ENCODE measurements at places on chromosomes 6 and 20.

GRCh38 chr6:167791780-167792478, 34.8 kb upstream of the AFDN start:
- no peak for DNase-seq

DNA sequence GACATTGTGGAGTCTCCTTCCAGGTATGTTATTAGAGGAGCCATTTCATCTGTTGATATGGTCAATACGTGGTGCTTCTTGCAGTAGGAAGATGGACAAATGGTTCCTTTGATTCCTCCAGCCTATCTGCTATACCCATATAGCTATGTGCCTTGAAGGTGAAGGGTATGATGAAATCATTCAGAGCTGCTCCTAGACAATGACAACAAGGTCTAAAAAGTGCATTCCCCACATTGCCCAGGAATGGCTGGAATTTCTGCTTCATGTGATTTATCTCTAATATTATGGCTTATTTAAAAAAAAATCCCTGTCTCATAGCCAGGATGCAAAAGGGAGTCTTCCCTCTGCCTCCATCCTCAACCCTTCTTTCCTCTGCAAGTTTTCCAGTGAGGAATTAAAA, 14.1 kb downstream of the DAAM2 start:
- no peak for DNase-seq

DNA sequence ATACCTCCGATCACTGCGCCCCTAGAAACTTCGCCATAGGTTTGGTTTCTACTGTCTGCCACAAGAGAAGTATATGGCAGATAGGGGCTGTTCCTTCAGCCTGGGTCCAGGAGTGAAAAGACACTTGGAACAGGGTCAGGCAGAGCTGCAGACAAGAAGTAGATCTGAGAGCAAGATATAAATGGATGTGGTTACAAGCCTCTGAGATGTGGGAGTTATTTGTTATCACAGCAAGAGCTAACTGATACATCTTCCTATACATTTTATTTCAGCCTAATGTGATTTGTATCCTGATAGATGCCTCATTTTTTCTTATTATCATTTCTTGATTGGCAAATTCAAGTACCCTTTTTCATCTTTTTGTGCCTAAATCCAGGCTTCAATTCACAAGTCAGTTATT, 40.9 kb upstream of the ADTRP start:
- no peak for DNase-seq

GRCh38 chr6:79184086-79184485, 50.4 kb downstream of the HMGN3 start:
- DNase-seq = no peak

- DNase-seq = no peak
Observed at GRCh38 chr20:25286917-25287316, 39.0 kb downstream of the PYGB start.

- no peak for DNase-seq
Observed at GRCh38 chr6:116369964-116370759, 585 bp upstream of the DSE start.

Data from GM10248 (cell line).